CD4-positive, alpha-beta T cell treated with Interleukin-21 for 1 hour (primary cell): ENCODE measurements at places on chromosomes 4 and X.

- DNase-seq: no peak
These were observed 51.4 kb upstream of the ZFP42 start for GRCh38 chr4:187944179-187944578.

DNA sequence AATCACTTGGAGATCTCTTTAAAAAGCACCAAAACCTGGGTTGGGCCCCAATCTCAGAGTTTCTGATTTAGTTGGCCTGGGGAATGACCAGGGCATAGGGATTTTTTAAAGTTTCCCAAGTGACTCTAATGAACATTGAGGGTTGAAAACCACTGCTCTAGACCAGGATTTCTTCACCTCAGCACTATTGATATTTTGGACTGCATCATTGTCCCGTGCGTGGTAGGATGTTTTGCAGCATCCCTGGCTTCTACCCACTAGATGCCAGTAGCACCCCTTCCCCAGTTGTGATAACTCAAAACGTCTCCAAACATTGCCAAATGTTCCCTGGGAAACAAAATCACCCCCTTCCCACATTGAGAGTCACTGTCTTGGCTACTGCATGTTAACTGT is 61.8 kb downstream of the ATXN3L start:
- DNase-seq: no peak

GRCh38 chrX:84118315-84118714 is 69.7 kb downstream of the RPS6KA6 start:
- DNase-seq: no peak

DNA sequence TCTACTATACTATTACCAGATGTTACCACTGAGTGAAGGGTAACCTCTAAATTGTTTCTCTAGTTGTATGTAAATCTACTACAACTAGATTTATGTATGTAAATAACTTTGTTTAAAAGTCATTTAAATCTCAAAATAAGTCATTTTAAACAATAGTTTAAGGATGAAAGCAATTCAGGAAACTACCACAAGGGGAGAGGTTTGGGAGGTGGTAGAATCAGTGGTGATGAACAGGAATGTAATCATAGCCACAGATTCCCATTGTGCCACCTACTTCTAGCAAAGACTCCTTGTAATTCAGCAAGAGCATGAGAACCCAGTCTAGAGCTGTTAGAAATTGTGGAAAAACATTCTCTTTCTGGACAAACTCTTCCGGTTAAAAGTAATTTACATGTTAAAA is 234.6 kb downstream of the SLC7A11 start:
- no peak for DNase-seq

- DNase-seq: no peak
These were observed 241.4 kb upstream of the PGRMC2 start for GRCh38 chr4:128528793-128529553.

DNA sequence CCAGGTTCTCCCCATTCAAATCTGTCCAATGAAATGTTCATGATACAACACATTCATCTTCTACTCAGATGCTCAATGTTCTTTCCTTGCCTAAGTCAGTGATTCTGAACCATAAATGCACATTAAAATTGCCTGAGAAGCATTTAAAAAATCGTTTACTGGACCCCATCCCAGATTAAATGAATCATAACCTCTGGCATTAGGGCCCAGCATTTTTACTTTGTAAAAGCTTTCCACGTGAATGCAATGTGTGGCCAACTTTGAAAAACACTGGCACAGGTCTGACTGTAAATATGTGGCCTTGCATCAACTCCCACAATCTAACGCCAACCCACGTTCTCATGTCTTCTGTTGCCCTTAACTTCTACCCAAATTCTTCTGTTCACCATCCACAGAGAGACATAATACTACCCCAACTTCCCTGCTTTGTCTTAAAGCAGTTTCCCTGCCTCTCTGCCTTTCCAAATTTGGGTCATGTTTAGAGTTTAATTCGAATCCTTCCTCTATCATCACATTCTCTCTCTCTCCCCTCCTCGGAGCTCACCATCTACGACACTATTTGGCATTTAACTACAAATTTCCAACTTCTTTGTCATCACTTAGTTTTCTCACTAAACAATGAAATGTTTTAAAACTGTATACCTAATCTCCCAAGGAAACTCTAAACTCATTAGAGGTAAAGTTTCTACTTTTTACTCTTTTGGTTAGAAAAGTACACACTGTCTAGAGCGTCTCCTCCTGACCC is 78.7 kb downstream of the PRKG2 start:
- DNase-seq: no peak

- no peak for DNase-seq
These were observed 46.9 kb downstream of the ACOX3 start for GRCh38 chr4:8393593-8394038.

GRCh38 chr4:105712766-105713165 is 4.2 kb downstream of the GSTCD start:
- no peak for DNase-seq

DNA sequence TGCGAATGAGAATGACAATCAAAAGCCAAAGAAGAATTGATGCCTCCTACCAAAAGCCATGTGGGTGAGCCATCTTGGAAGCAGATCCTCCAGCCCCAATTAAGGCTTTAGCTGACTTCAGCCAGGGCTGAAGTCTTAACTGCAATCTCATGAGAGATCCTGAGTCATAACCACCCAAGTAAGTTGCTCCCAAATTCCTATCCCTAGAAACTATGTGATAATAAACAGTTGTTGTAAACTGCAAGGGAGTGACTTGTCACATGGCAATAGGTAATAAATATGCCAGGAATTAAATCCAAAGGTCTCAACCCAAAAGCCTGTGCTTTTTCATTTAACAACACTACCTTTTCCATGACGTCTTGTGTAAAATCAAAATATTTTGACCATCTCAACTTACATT is 154.2 kb upstream of the TBL1X start:
- DNase-seq: no peak
